ENCODE measurements at places on chromosomes 7 and 10.

- no peak for DNase-seq
Measured at GRCh38 chr7:64884913-64885370, 18.1 kb upstream of the ZNF273 start.

DNA sequence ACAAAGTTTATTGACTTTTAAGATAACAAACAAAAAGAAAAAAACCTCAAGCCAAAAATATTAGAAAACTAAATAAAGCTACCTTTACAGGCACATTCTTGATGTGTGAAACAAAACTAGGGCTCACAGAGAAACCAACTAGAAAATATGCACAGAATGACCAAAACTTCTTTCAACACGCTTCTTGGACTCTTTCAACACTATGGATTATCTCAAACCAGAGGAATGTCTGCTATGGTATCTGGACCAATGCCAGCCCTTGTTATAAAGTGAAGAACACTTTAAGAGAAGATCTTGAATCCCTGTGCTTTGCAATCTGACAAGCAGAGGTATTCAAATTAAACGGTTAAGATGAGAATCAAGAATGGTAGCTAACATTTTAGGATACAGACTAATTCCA, 76.6 kb downstream of the DNAJC1 start:
- DNase-seq: no peak

- DNase-seq: no peak
Measured at GRCh38 chr7:129951226-129952085, 1.3 kb downstream of the UBE2H start.

GRCh38 chr7:50450590-50451032, 461 bp upstream of the FIGNL1 start:
- DNase-seq: peak; percentile 43

GRCh38 chr10:125201791-125202622, 41.6 kb upstream of the CTBP2 start:
- DNase-seq: no peak

- no peak for DNase-seq
Measured at GRCh38 chr7:130473876-130474275, 18.0 kb upstream of the MEST start.

- DNase-seq: no peak
Measured at GRCh38 chr7:130756316-130756715, 22.3 kb upstream of the KLF14 start.

GRCh38 chr7:28976022-28976421, 17.9 kb upstream of the TRIL start:
- DNase-seq: no peak

- no peak for DNase-seq
Measured at GRCh38 chr10:113666682-113667252, 2.9 kb upstream of the NRAP start.

GRCh38 chr10:97407211-97407951, 6.2 kb upstream of the RRP12 start:
- DNase-seq: peak; percentile 66

DNA sequence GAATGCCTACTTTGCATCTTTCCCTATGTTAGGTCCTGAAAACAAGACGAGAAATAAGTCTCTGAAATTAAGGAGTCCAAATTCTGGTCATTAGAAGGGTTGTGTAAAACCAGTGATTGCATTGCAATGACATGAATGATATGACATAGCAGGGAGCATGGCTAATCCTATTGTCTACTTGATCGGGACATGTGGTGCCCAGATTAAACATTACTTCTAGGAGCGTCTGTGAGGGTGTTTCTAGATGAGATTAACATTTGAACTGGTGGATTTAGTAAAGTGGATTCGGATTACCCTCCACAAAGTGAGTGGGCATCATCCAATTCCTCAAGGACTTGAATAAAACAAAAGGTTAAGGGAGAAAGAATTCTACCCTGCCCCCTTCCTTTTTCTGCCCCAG, 434.9 kb upstream of the KLF6 start:
- DNase-seq: no peak

DNA sequence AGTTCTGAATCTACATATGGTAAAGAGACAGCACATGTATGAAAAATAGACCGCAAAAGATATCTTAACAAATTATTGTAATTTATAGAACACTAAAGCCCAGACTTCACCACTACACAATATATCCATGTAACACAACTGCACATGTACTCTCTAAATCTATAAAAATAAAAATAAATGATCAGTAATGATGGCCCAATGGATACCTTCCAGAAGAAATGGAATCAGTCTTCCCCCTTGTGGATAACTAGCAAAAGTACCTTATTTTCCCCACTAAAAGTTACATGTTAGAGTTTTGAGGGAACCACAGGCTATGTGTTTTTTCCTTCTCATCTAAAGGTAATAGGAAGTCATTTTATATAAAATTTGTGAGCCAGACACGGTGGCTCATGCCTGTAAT, 25.7 kb downstream of the C7orf25 start:
- no peak for DNase-seq

- no peak for DNase-seq
Measured at GRCh38 chr7:51700593-51701215, 384.1 kb upstream of the COBL start.

- DNase-seq: no peak
Measured at GRCh38 chr10:31596765-31597164, 277.7 kb downstream of the ZEB1 start.

Measured in stimulated activated CD4-positive, alpha-beta T cell treated with anti-CD3 and anti-CD28 coated beads, Interleukin-2, amount 100 ng/mL, for 24 hours (primary cell).